Muscle of leg (tissue), 16 donors: ENCODE measurements at places on chromosomes 1 and 21. TPM values are rescaled to one million over a fixed set of nuclear protein-coding genes. Genes with fewer than 3 reads are reported as not detected.
A peak's percentile ranks its signal among the peaks of the same experiment; 100 is the strongest.

DNA sequence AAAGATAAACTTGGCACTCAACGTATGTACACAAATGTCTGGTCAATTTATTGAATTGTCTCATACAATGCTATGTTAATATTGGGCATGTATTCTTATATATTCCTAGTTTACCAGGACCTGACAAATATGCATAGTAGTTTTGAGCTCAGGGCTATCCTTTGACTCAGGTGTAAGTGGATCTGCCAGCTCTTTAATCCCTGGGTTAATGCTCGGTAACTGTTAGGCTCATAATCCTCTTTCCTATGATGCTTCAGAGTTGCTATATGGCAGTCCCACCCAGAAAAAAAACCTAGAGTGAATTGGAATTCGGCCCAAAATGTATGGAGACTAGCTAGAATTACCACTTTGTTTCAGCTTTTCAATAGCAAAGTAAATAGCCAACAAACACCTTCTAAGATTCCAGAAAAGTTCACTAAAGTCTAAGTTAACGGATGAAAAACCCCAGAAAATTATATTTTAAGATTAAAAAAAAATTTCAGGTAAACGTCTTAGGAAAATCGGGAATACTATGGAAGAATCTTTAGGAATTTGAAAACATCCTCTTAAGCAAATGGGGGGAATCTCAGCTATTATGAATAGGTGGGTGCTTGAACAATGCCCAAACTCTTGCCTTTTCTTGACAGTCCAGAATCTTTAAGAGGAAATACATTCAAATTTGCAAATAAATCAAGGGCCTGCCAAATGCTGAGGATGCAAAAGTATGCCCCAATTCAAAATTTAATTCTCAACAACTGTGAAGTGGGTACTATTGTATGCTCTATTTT, 10.9 kb downstream of the H3-3A start:
- DNase-seq: no peak

DNA sequence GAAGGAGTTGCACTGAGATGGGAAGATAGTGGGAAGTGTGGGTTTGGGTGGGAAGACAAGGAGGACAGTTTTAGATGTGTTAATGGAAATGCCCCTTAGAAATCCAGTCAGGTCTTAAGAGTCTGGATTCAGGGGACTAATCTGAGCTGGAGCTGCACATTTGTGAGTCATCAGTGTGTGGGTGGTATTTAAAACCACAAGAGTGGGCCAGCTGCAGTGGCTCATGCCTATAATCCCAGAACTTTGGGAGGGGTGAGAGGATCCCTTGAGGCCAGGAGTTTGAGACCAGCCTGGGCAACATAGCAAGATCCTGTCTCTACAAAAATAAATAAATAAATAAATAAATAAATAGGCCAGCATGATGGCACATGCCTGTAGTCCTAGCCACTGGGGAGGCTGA, 40.9 kb upstream of the SLC6A9 start:
- DNase-seq: no peak

GRCh38 chr1:33030575-33030974, 6.1 kb downstream of the AK2 start:
- DNase-seq: no peak

DNA sequence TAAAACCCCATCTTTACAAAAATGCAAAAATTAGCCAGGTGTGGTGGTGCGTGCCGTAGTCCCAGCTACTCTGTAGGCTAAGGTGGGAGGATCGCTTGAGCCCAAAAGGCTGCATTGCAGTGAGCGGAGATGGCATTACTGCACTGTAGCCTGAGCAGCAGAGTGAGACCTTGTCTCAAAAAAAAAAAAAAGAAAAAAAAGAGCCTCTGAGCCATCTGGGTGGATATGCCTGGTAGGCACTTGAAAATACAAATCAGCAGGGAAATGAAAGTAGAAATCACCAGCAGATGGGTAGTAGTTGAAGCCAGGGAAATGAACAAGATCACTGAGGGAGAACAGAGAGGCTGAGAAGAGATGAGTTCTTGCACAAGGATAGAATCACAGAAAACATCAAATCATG, 131.0 kb upstream of the HMCN1 start:
- no peak for DNase-seq

- DNase-seq: peak; percentile 49
Observed at GRCh38 chr1:117120774-117121588, 568 bp downstream of the TRIM45 start.

GRCh38 chr1:183630748-183631147, 4.8 kb downstream of the ARPC5 start:
- DNase-seq: no peak

GRCh38 chr1:8641377-8641997, 176.0 kb downstream of the RERE start:
- no peak for DNase-seq

DNA sequence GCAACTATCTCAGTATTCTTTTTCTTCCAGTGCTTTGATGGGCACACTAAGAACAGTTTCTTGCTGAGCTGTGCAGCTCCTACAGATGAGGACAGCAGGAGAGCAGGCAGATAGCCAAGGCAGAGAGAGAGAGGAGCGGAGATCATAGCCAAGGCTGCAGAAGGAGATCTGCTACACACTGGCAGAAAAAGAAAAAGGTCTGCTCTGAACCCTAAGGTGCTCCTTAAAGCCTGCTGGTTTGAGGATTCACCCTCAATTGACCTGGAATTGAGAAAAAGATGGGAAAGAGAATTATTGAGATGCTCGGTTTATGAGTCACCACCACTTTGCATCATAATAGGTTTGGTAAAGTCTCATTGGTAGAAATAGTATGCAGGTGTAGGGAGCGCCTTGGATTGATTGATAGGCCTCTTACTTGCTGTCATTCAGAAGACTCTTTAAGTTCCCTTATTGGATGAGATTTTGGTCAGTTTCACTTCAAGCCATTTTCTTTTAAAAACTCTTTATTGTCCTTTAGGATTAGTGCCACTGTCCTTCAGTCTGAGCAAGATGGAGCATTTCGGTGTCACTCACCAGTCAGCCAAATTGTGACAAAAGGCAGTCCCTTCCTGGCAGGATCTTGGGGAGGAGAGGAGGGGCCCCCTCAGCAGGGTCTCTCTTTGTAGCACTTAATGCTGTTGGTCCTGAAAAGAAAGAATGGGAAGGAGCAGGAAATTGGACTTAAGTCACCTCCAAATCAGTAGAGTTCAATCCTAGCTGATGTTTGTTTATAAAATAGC, 685.0 kb downstream of the ADGRL2 start:
- peak; percentile 92 for DNase-seq

GRCh38 chr1:21326861-21327344, 36.6 kb upstream of the ECE1 start:
- DNase-seq: peak; percentile 80

DNA sequence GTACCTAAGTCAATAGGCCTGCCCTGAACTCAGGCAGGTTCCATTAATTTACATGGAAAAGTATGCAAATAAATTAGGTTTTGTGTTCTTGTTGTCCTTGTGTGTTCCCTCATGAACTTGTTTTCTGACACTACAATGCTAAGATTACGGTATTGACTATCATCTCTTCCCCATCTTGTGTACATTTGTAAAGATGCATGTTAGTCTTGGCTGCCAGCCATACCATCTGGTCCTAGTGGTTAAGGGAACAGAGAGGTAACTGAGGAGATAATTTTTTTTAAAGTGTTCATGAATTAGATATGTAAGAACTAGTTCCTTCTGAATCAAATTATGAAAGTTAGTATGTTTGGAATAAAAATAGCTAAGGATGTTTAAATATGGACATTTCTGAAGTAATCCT, 167.6 kb upstream of the ADAMTS5 start:
- DNase-seq: peak; percentile 67

DNA sequence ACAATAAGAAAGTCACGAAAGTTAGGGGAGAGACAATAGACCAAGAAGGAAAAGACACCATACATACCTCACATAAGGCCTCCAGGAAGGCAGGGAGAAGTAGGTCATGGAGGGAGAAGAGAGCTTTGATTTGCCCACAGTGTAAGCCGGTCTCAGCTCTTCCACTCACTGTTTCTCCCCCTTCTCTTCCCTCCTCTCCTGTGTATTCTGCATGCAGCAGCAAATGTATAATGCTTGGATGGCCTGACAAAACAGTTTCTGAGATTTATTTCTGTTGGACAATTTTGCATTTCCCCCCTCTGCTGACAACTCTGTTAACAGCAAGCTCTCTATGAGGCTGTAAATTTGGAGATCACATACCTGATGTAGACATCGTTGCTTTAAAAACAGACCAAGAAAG, 318.9 kb downstream of the OMA1 start:
- DNase-seq: no peak

GRCh38 chr21:41610042-41610839, 102.3 kb upstream of the TMPRSS2 start:
- peak; percentile 61 for DNase-seq

DNA sequence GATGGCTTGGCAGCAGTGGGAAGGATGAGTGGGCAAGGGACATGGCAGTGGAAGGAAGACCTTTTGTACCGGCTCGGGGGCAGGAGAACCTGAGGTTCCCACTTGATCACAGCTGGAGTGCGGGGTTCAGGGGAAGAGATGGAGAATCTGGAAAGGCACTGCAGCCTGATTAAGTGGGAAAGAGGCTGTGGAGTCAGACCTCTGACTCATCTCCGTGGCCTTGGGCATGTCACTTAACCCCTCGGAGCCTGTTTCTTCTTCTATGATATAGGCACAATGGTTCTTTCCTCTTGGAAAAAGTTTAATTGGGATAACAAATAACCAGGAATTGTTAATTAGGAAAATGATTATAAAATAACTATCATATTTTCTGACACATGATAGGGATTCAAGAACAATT, 13.1 kb upstream of the TMEM61 start:
- DNase-seq: no peak

- DNase-seq: peak; percentile 30
Observed at GRCh38 chr1:179781962-179782361, 38.9 kb downstream of the FAM163A start.

DNA sequence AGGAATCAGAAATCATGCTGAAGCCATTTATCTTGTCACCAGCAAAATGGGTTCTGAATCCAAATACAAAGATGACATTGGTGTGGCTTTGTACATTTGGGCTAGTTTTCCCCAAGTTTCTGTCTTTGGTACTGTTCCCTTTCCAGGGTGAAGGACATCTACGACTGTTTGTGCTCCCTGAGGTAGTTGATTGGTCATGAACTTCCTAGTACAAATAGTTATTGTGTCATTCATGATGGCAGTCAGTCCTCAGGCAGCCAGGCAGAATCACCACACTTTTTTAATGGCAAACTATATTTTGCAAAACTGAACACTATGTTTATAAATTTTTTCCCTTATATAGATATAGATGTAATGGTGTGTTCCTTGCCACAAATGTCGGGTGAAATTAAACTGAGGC, 46.0 kb downstream of the CEP350 start:
- DNase-seq: no peak

DNA sequence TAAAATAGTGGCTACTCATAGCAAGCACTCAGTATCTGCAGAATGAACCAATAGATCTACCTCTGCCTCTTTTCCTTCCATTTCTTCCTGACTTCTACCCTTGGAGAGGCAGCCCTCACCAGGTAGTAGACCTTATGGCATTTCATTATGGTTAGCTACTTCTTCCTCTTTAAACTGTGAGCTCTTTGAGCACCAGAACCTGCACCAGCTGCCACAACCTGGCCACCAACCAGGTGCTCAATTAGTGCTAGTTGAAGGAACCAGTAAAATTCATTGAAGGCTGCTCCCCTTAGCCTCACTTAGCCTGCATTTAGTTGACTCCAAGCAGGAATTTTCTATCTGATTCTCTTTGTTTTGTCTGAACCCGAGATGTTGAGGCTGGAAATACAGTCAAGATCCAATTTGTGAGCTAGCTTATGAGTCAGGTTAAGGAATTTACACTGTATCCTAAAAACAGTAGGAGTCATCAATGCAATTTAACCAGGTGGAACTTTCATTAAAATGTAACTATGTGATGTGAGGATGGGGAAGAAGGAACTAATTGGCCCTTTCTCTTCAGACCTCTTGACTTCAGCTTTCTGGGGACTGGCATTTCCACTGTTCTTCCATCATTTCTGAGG, 81.5 kb upstream of the UBE2U start:
- no peak for DNase-seq

- peak; percentile 43 for DNase-seq
Observed at GRCh38 chr1:25544819-25545218, 1.4 kb downstream of the LDLRAP1 start.

DNA sequence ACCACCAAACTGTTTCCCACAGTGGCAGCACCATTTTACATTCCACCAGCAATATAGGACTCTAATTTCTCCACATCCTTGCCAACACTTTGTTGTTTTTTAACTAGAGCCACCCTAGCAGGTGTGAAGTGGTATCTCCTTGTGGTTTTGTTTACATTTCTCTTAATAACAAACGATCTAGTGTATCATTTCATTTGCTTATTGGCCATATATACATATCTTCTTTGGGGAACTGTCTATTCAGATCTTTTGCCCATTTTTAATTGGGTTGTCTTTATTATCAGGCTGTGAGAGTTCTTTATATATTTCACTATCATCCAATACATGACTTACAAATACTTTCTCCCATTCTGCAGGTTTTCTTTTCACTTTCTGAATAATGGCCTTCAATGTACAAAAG, 18.0 kb downstream of the TRIM33 start:
- no peak for DNase-seq

DNA sequence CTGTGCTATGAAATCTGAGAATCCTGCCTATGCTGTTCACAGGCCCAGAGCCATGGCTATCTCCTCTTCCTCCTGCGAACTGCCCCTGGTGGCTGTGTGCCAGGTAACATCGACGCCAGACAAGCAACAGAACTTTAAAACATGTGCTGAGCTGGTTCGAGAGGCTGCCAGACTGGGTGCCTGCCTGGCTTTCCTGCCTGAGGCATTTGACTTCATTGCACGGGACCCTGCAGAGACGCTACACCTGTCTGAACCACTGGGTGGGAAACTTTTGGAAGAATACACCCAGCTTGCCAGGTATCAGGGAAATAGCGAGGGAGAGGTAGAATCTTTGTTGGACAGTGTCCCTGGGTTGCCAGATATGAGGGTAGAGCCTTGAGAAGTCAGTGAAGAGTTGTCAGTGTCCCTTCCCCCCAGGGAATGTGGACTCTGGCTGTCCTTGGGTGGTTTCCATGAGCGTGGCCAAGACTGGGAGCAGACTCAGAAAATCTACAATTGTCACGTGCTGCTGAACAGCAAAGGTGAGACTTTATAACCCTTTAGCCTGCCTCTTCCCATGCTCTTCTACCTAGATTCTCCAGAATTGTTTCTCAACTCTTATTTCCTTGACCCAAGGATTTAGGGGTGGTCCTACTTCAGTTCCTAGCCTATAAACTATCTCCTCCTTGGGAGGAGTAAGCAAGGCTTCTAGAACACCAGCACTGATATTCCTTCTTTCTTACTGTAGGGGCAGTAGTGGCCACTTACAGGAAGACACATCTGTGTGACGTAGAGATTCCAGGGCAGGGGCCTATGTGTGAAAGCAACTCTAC, 1.4 kb downstream of the NIT1 start:
- peak; percentile 86 for DNase-seq

SPOCD1 gene
- 0.25 TPM for polyA plus RNA-seq

APCS gene
- polyA plus RNA-seq: not detected

OLIG2 gene
- polyA plus RNA-seq: not detected

C1orf115 gene
- 12.5 TPM for polyA plus RNA-seq

LCE1D gene
- polyA plus RNA-seq: not detected

NOS1AP gene
- polyA plus RNA-seq: 1.1 TPM

FABP3 gene
- polyA plus RNA-seq: 101 TPM

ARPC5 gene
- polyA plus RNA-seq: 81.4 TPM

IFNLR1 gene
- 0.21 TPM for polyA plus RNA-seq
